T follicular helper cell (primary cell): ENCODE measurements at places on chromosomes 3 and 15.

DNA sequence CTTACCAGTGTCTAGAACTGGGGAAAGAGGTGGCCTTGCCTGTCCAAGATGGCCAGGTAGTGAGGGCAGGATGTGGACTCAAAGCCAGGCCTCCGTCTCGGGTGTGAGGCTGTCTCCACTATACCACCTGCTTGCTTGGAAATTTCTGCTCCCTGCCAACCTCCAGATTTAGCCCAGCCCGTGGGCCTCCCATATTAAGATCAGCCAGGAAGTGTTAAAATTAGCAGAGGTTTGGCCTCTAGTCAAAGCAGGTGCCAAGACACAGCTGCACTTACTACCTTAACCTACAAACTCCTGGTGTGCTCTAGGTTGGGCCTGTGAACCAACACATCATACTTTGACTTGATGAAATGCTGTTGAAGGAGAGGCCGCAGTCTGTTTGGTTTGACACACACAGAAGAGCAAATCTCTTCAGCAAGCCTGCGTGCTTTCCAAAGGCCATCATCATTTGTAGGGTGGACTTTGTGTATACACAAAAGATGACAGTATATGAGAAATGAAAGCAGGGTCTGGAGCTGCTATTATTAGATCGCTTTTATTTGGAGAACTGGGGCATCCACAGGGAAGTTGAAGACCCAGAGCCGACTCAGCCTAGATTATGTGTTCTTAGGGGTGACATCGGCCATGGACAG is 206.5 kb downstream of the XXYLT1 start:
- no peak for DNase-seq

GRCh38 chr3:139096670-139097069 is 52.0 kb upstream of the PRR23C start:
- no peak for DNase-seq

DNA sequence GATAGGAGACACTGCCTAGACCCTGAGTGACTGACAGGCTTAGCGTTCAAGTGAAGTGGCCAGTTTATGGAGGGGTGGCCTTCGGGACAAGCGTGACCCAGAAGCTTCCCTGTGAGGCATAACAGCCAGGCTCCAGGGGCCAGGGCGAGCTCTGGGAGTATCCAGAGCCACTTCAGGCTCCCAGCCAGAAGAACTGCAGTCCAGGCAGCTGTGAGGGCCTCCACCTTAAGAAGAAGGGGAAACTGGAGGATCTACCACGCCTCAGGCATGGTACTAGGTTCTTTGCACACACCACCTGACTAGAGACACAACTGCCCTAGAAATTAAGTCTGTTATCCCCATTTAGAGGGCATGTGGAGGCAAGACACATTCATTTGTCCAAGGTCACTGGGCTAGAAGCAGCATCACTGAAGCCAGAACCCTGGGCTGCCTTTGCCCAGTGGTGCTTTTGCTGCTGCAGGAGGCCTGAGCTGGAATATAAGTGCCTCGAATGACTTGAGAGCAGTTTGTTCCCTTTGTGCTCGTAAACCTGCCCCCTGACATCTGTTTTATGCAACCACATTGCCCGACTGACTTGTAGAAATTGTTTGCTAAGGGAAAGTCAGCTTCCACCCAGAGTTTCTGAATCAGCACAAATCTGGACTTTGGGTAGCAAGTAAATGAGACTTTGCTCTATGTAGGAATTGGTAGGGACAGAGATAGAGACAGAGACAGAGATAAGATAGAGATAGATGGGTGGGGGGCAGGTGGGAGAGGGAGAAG is 23.3 kb downstream of the RASGRF1 start:
- DNase-seq, result no peak

DNA sequence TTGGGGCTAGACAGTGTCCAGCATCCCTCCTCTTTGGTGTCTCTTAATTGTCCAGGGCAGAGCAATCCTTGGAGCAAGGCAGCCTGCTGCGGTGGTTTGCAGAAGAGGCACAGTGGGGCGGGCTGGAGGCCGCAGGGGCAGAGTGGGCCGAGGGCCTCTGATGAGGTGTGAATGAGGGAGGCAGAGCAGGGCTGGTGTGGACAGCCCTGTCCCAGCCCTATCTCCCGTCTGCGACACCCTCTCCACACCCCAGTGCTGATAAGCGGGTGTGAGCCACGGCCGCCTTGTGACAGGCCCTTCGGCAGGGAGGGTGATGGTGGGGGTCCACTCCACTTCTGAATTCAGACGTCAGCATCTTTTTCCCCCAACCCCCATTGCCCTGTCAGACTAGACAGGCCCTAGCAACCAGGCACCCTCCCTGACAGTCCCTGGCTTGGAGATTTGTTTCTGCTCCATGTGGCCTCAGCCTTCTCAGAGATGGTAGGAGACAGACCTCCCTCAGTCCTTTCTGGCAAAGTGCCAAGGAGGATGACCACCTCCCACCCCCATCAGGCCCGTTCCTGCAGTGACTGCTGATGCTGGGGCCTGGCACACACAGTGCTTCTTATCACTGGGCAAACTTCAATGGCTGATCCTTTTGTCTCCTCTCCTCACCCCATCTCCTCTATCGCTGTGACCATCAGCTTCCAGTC is 37.3 kb downstream of the EXOG start:
- DNase-seq, result no peak
